Left ventricle myocardium superior (tissue), 1 donor: ENCODE measurements at places on chromosomes 4 and X.

GRCh38 chrX:103384672-103385071, 8.3 kb downstream of the BEX3 start:
- DNase-seq: no peak

DNA sequence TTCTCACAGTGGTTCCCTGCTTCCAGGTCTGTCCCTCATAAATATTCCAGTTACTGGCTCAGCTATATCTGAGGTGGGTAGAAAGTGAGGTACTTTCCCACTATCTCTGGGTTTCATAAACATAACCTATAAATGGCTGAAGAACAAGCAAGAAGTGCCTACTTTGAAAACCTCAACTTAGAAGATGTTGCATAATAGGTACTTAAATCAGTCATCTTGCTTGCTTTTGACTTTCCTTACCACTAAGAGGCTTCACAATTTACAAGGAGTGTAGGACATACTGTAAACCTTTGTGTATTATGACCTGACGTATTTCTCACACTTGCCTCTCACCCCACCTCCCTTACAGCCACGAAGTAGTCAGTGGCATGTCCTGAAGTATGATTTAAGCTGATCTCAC, 145.9 kb downstream of the PCDH19 start:
- DNase-seq: no peak

- DNase-seq: no peak
Observed at GRCh38 chr4:37884855-37885487, 5.9 kb upstream of the TBC1D1 start.

DNA sequence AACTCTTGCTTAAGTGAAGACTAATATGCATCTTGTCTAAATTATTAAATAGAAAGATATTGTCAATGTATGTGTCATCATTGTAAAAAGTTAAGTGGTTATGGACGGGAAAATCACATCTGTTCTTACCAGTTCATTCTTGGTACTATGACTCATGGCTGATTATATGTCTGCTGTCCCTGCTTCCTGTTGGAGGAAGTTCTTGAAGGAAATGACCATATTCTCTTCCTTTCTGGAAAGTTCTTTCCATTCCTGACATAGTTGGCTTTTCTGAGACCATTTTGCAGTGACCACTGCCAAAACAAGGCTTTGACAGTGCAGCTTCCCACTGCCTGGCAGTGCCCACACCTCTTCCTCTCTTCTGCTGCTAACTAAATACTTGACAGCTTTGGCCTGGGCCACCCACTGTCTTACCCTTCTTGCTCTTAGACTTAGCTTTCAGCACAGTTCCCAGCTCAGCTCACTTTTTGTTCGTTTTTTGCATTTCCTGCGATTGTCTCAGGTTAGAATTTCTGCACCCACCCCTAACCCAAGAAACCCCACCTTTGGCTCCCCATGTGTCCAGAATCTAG, 13.2 kb upstream of the CLDN24 start:
- DNase-seq: no peak

DNA sequence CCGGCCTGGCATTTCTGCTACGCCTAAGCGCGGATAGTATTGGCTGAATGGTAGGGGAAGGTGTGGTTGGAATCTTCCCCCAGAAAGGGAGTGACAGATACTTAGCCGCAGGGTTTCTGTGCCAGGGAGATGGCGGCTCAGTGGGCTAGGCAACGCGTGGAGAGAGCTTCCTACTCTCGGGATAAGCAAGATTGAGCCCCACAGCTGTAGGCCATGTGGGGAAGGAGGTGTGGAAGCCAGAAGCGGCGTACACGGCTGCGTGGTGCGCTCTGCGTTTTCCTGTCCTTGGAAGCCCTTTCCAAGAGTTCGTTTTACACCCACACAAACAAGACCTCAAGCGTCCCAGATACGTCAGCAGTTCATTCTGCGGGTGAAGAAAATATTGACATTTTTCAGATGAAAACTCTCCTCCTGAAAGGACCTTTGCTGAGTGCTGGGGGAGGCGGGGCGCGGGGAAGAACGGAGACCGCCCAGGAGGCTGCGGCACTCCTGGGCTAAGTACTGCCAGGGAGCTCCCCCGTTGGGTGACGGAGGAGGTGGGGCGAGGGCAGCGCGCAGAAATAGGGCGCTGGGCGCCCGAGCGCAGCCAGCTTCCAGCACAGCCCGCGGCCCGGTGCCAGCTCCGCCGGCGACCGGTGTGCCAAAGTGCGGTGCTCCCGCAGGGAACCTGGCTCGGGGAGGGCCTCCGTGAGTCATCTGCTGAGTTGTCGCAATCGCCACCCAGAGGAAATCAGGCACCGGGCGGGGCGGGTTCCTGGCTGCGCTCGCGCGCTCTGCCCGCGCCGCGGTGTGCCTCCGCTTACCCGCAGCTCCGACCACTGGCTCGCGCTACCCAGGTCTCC, at the start of gene GPAT3:
GPAT3 (plus strand) TSS at position 589 of the 842 bp plus-strand sequence. CDS start 515 bp downstream, outside the sequence.
- peak; percentile 91 for DNase-seq

- DNase-seq: no peak
Observed at GRCh38 chr4:120725639-120726580, 196.6 kb downstream of the PRDM5 start.

DNA sequence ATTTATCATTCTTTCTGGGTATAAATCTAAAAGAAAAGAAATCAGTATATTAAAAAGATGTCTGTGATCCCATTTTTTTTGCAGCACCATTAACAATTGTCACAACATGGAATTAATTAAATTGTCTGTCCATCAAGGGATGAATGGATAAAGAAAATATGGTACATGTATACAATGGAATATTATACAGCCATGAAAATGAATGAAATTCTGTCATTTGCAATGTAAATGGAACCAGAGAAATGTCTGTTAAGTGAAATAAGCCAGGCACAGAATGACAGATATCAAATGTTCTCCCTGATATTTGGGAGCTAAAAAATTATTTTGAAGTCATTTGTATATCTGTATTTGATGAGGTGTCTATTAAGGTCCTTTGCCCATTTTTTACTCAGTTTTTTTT, 77.1 kb upstream of the NDST4 start:
- no peak for DNase-seq

GRCh38 chr4:184462724-184463123, 11.6 kb downstream of the IRF2 start:
- DNase-seq: no peak

DNA sequence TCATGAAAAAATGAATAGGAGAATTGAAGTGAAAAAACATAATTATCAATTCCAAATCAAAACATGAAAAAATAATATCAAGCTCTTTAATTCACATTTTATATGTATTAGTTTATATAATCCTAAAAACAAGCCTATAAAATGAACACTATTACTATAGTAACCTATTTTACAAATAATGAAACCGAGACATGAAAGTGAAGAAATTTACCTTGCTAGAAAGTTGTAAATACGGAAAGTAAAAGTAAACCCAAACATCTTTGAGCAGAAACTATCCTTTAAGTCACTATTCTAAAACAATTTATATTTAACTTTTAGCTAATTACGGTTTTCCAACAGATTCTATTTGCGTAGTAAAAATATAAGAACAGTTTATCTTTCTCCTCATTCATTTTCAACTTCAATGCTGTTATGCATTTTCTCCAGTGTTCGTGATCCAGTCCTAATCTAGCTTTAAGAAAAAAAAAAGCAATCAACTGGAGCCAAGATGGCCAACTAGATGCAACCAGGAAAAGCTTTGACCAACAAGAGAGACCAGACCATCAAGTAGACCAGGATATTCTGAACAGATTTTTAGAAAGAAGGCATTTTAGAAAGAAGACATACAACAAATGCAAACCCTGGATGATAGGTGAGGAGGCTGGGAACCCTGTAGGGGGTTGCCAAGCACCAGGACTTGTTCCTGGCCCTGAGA, 67.0 kb downstream of the DDX53 start:
- DNase-seq: no peak

- no peak for DNase-seq
Observed at GRCh38 chr4:19791422-19792123, 460.1 kb upstream of the SLIT2 start.

- DNase-seq: peak; percentile 63
Observed at GRCh38 chr4:87092389-87093141, 127.9 kb downstream of the KLHL8 start.

DNA sequence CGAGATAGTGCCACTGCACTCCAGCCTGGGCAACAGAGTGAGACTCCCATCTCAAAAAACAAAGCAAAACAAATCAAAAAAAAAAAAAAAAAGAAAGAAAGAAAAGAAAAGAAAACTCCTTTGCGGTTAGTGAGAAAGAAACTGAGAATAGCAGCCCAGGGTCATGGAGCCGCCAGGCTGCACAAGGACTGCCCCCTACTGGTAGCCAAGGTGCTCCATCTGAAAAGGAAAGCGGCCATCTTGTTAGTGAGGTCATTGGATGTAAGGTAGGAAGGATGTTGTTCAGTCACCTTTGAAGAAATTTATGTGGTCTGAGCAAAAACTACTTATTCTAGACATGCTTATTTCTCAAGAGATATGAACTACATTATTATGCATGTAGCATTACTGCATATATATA, 660.6 kb upstream of the TENM3 start:
- no peak for DNase-seq

- no peak for DNase-seq
Observed at GRCh38 chr4:115851918-115852766, 738.7 kb upstream of the NDST4 start.

DNA sequence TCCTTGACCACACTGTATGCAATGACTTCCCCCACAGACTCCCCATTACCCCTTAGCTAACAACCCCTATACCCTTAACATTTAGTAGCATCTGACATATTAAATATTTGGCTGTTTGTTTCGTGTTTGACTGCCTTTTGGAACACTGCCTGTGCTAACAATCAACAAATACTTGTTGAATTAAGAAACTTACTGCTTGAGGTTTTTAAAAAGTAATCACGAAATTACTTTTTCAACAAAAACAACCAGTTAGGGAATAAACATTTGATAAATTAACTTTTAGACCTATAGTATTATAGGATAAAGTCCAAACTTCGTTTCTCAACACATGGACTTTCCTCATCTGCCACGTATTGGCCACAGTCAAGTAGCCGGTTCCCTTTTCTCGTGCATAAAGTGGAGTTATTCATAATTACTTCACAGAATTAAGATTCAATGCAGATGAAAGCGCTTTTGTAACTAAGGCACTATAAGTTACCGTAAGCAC, 555 bp upstream of the ELMOD2 start:
- DNase-seq: no peak

DNA sequence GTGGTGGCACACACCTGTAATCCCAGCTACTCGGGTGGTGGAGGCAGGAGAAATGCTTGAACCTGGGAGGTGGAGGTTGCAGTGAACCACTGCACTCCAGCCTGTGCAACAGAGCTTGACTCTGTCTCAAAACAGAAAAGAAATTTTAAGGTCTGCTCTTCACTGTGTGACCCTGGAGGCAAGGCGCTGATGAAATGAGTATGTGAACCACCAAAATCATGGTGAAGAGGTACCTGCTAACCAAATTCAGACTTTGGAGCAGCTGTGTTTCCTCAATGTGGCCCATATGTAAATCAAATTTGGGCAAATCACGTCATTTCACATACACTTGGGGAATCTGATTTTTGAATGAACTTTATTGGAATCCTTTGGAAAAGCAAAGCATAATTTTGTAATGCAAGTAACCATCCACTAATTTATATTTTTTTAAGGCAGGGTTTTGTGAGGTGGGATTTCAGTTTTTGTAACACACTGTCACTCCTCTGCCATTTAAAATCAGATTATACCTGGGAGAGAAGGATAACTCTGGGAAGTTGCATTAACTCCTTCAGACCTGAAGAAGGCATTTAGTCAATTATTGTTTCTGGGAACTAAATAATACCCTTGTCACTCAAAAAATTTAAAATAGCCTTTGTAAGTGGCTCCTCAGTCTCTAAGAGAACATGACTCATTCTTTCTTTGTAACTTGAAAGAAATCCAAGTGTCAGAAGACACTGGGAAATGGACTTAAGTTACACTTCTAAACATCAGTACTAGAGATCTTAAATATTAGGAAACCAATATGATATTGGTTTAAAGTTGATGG, 24.0 kb downstream of the DOCK11 start:
- no peak for DNase-seq

DNA sequence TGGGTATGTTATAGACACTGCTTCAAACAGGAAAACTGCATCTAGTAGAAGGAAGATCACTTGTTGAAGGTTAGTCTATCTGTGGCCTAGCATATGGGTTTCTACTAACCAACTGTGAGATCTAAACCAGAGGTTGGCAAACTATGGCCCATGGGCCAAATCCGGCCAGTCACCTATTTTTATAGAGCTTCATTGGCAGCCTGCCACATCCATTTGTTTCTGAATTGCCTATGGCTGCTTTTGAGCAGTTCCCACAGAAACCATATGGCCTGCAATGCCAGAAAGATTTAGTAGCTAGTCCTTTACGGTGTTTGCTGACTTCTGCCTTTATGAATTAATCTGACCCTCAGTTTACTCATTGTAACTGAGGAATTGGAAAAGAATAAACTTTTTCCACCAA, 71.1 kb downstream of the MID1 start:
- no peak for DNase-seq

GRCh38 chrX:34467437-34467836, 189.6 kb downstream of the TMEM47 start:
- no peak for DNase-seq

GRCh38 chr4:127782275-127783025, at the start of gene HSPA4L:
TSS of gene HSPA4L (plus strand) at chr4:127782322. CDS start at chr4:127782551, 229 bp downstream.
- DNase-seq: no peak

DNA sequence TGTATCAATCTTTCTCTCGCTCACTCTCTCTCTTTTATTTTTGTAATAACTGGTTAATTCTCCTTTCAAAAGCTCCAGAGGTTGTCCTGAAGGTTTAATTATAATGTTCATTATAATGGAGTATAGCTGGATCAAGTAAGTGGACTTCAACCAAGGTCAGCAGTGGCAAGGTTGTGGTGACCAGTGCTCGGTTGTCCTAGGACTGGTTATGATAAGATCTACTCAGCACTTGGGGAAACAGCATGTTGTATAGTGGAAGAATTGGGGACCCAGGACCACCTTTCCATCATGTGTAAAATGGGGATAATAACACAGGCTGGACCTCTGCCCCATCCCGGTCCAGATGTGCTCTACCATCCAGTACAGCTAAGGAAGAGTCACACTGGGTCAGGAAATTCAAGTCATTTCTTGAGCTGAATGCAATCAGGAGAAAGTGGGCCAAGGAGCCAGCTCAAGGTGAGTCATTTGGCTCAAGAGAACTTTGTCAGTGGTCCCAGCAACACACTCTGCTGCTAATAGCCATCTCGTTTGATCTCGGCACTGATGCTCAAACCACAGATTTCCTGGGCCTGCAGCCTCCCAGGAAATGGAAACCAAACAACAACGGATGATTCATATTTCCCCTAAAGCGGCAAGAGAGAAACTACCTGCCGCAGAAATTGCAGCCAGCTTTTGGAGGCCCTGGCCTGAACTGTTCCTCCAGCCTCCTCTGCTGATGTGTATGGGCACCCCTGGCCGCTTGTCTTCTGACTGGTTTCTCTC, 123.6 kb upstream of the RBPJ start:
- DNase-seq: no peak

DNA sequence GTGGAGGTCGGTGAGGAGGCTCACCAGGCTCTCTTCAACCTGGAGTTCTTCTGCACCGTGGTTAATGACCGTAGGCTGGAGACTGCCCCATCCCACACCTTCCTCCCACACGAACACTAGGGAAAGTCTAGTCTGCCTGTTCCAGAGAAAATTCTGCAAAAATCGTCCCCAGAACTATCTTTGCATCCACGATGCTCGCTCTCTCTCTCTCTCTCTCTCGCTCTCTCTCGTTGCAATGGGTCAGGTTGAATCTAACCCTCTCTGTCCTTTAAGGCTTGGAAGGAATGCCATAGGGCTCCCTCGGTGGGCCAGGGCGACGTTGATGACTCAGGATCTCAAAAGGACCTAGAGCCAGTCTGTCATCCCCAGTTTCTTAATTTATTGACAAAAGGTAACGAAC, 111.4 kb downstream of the DCTD start:
- DNase-seq: no peak

GRCh38 chr4:24650849-24651640, 66.7 kb upstream of the DHX15 start:
- DNase-seq: no peak
